ENCODE measurements at places on chromosomes 4 and X.

- DNase-seq, result no peak
Measured at GRCh38 chr4:99722006-99722405, 64.4 kb upstream of the C4orf54 start.

- DNase-seq, result no peak
Measured at GRCh38 chrX:38080808-38081207, 74.5 kb downstream of the SYTL5 start.

DNA sequence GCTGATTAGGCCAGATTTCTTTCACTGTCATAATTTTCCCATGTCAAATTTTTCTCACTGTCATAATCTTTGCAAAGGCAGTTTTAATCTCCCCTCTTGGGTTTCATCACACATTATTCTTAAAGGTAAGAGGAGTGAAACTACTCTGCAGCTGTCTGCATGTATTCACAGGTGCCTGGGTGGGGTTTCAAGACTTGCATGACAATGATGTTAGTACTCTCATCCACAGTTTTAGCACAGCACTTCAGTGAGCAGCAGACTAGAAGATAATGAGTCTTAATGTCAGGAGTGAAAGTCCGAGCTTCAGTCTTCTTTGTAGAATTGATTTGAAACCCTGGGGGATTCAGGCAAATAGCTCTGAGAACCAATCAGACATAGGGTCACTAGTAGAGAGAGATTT is 182.5 kb upstream of the GALNT7 start:
- no peak for DNase-seq

DNA sequence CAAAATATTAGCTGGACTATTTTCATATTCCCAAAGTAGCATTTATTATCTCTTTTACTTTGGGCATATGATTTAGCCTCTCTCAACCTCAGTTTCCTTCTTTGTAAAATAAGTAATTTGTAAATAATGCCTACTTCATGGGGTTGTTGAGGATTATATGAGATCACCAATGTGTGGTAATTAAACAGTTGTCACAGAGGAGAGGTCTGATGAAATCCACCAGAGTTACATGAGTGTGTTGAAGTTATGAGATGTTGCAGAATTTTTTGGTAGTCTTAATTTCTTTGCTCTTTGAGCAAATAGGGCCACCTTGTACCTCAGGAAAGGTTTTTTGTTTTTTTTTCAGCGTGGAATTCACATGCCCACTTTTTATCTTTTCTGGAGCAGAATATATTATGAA is 1.4 kb downstream of the COX7B start:
- no peak for DNase-seq

GRCh38 chr4:118034053-118034785 is at the start of gene NDST3:
Gene NDST3 (plus strand): TSS chr4:118034486. CDS start chr4:118053911, 19,425 bp downstream.
- DNase-seq, result peak; percentile 89

GRCh38 chrX:8245411-8245810 is 74.3 kb upstream of the VCX2 start:
- DNase-seq, result no peak

GRCh38 chrX:36401774-36402173 is 482.2 kb downstream of the CFAP47 start:
- no peak for DNase-seq

DNA sequence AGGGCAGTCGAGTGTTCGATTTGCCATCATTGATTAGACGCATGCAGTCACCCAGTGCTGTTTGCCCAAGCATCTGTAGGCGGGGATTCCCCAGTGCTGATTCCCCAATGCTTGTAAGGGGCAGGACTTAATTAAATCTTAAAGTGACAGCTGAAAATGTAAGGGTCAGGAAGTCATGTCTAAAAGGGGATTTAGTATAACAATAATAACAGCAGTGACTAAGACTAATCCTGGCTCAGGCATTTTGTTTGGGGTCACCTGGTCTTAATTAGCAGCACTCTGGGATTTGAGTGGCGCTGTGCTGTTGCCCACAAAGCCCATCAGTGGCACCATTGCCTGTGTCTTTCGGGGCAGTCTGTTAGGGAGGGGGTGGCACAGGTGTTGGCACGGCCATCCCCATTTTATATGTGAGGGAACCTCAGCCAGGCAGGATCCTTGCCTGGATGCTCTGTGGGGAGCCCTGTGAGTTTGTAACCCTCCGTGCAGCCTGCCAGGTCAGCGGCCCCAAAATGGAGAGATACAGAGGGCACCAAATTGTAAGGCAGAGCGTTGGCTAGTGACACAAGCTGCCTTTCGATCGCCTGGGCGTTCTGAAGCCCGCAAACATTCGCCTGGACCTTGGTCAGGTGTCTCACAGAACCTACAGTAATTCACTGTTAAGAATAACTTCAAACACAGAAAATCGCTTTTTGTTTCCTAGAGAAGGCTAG is 146.7 kb downstream of the TBL1X start:
- no peak for DNase-seq

DNA sequence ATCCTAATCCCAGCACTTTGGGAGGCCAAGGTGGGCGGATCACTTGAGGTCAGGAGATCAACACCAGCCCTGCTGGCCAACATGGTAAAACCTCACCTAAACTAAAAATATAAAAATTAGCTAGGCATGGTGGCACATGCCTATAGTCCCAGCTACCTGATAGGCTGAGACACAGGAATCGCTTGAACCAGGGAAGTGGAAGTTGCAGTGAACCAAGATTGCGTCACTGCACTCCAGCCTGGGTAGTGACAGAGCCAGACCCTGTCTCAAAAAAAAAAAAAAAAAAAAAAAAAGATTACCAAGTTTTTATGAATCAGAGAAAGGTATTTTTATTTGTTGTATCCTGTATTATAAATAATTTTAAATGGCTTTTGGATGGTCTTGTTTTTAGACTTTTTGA is 15.1 kb downstream of the TRAPPC11 start:
- DNase-seq, result no peak

- no peak for DNase-seq
Measured at GRCh38 chrX:10508891-10509290, 111.5 kb downstream of the MID1 start.

DNA sequence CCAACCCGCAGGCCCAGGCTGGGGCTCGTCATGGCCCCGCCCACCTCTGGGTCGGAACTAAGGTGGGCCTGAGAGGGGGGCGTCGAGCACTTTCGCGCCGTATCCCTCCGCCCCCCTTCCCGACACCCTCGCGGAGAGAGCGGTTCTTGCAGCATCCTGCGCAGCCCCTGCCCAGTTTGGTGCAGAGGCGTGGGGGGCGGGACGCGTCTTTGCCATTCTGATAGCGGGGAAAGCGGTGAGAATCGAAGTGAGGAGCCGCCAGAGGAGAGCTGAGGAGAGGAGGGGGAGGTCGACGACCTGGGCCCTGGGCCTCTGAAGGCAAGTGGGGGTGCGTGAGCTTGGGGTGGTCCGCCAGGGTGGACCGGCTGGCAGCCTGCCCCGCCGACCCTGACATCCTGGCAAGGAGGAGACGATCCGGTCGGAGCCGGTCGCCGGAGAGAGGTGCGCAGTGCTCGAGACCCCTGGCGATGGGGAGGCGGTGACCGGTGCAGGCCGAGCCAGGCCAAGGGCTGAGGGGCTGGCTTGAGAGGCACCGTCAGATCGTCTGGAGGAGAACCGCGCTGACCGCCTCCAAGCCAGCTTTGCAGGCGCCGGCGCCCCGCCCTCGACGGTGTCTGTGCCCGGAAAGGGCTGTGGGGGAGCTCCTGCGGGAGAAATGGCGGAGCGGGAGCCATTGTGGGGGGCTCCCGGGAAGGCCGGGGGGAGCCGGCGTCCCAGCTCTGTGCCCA is 25.5 kb downstream of the GPRASP3 start:
- no peak for DNase-seq

- no peak for DNase-seq
Measured at GRCh38 chr4:26080870-26081628, 167.0 kb downstream of the SMIM20 start.

DNA sequence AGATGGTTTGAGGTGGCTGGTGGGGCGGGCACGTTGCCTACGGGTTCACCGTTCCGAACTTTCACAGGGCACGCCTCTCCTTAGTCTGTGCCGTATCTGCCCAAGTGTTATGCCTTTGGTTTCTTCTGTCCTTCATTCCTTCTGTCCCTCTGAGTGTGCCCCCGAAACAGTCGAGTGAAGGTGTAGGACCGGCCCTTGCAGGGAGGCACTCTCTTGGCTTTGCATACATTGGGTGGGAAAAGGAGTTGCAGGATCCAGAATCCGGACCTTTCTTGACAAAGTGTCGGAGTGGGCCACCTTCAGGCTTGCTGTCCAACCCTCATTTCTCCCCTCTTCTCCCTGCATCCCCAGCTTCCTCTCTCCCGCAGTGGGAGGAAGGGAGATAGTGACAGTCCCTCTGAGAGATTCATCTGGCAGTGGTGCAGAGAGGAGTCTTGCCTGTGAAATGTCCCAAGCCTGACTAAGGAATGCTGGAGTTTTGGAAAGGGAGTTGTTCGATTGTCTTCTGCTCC is 569 bp downstream of the ARFIP1 start:
- no peak for DNase-seq

GRCh38 chr4:77443941-77444340 is 161.7 kb upstream of the CXCL13 start:
- DNase-seq, result no peak

DNA sequence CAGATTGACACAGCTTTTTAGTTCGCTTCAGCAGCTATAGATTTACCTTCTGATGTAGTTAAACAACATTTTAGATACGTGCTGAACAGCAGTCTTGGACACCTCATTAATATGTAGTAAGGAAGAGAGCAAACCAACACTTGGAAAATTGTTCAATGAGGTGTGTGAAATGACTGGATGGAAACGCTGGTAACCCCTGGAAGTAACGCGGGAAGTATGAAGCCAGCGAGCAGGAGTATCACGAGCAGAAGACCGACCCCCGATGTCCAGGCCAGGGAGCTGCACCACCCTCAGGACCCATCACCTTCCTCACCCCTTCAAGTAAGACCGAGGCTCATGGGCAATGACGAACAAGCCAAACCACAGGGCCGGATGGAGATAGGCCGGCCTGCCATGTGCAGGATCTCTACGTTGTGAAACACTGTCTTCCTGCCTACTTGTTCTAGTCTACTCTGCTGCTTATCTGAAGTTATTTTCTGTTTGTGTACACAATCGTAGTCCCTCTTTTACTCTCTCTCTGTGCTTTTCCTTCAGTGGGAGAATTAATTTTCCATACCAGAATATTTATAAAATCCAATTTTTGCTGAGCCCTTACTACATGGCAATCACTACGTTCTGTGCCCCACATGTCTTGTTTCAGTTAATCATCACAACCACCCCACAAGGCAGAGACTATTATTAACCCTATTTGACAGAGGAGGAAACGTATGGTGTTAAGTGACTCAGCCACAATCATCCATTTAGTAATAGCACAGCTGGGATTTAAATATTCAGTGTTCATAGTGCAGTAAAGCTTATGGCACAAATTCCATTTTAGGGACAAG is 221.7 kb downstream of the APBB2 start:
- DNase-seq, result peak; percentile 80

DNA sequence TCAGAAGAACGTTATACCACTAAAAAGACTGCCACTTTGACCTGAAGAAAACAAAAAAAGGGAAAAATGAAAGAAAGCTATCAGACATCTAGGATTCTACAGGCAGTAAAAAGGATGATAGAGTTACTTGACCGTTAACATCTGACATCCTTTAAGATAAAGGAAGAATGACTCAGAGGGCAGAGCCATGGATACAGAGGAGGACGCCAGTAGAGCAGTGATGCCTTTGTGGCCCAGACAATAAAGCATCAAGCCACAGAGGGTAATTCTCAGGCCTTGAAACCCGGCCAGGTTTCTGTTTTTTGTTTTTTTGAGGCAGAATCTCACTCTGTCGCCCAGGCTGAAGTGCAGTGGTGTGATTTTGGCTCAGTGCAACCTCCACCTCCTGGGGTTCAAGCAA is 9.5 kb upstream of the BEX1 start:
- no peak for DNase-seq

- DNase-seq, result no peak
Measured at GRCh38 chr4:151962138-151962823, 201.5 kb upstream of the GATB start.

DNA sequence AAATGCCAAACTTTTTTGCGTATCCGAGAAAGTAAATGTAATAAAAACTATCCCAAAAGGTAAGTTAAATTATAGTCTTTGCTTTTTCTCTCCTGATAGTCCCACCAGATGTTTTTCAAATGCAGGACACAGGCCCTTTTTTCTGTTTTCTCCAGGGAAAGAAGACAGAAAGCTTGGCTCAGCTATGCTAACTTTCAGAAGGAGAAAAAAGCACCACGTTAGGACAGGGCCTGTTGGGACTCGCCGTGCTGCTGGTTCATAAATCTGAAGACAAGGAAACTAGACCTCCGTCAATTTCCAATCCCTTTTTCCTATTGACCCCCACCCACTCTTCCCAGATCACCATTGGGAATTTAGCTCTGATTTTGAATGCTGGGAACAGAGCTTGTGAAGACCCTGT is 220.9 kb upstream of the SFRP2 start:
- no peak for DNase-seq
